ENCODE measurements at places on chromosomes 6 and 20. TPM values are rescaled to one million over a fixed set of nuclear protein-coding genes. Genes with fewer than 3 reads are reported as not detected.
A peak's percentile ranks its signal among the peaks of the same experiment; 100 is the strongest.

PIGT gene
- 66.3 TPM for total RNA-seq

DNA sequence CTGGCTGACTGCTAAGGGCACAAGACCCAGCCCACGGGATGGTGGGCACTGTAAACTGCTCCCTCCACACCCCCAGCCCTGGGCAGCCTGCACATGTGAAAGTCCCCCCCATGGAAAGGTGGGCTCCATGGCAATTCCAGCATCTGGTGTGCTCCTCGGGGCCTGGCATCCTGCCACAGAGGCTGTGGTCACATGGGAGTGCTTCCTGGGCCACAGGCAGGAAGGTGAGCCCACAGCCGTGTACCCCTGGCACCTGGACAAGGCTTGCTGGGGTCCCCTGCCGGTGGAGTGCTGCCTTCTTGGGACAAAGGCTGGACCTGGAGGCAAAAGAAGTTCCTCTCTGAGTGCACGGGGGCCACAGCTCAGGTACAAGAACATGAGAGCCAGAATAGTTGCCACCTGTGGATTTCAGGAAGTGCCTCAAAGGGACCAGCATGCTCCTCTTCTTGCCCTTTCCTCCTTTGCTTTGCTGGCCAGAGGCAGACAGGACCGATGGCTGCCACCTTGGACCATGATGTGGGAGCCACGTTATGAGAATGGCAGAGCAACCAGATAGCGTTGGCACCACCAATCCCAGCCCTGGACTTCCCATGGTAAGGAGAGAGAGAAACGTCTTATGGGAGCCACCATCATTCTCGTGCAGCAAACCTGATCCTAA lies 120.2 kb upstream of the MLN start:
- no peak overlapping the region for H3K4me3 ChIP-seq
- no peak overlapping the region for H3K27ac ChIP-seq
- no peaks in the 10 kb centered on the region for H3K36me3 ChIP-seq
- H3K27me3 ChIP-seq, result peaks cover 1% of the 10 kb centered on the region
- DNase-seq, result no peak

- H3K36me3 ChIP-seq, result no peaks in the 10 kb centered on the region
- peaks cover 14% of the 10 kb centered on the region for H3K27me3 ChIP-seq
- no peak for DNase-seq
- H3K27ac ChIP-seq, result no peak overlapping the region
- H3K4me3 ChIP-seq, result no peak overlapping the region
- no peaks in the 10 kb centered on the region for H3K4me1 ChIP-seq
Observed at GRCh38 chr20:37421988-37422387, 76.0 kb downstream of the SRC start.

DNA sequence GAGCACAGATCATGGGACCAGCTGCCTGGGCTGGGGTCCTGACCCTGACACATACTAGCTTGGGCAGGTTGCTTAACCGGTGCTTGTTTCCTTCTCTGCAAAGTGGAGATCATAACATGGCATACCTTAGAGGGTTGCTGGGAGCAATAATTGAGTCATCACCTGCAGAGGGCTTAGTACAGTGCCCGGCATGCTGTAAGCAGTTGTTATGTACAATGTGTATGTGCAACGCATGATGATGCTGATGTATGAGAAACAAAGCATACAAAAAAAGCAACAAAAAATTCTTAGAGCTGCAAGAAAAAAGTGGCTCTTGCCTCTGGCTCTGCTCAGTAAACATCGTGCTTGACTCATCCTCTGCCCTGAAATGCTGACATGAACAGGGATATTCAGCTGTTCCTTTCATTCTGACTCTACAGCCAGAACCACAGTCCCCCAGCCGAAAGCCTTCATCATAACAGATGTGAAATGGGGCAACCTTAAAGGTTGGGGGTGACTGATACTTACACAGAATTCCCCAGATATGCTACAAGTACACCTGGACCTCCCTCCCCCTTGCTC lies 91.7 kb downstream of the CLIC5 start:
- H3K4me3 ChIP-seq, result no peak overlapping the region
- H3K4me1 ChIP-seq, result peaks cover 43% of the 10 kb centered on the region
- peak; percentile 33 for DNase-seq
- no peaks in the 10 kb centered on the region for H3K27me3 ChIP-seq
- H3K27ac ChIP-seq, result peak overlapping the region; percentile 7
- H3K36me3 ChIP-seq, result no peaks in the 10 kb centered on the region

CTAGE9 gene
- total RNA-seq, result not detected

BMP5 gene
- total RNA-seq, result not detected

DNA sequence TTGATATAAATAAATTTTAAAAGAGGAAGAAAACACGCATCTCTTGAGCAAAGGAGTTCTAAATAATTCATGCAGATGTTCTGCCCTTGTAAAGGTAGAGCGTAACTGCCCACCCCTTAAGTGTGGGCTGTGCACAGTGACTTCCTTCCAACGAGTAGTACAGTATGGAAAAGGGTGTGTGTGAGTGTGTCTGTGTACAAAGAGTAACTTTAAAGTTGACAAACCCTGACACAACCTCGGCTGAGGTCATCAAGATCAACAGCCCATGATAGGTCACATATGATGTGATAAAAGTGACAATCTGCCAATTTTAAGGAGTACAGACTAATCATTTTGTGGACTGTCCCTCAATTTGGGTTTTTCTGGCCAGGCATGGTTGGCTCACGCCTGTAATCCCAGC lies 225.7 kb downstream of the ATXN1 start:
- H3K27ac ChIP-seq, result no peak overlapping the region
- H3K27me3 ChIP-seq, result no peaks in the 10 kb centered on the region
- H3K4me1 ChIP-seq, result peaks cover 4% of the 10 kb centered on the region
- no peak overlapping the region for H3K4me3 ChIP-seq
- DNase-seq, result no peak
- no peaks in the 10 kb centered on the region for H3K36me3 ChIP-seq

CDH26 gene
- 0.47 TPM for total RNA-seq

OR12D1 gene
- not detected for total RNA-seq

TRIM31 gene
- total RNA-seq, result not detected

POPDC3 gene
- not detected for total RNA-seq

DNA sequence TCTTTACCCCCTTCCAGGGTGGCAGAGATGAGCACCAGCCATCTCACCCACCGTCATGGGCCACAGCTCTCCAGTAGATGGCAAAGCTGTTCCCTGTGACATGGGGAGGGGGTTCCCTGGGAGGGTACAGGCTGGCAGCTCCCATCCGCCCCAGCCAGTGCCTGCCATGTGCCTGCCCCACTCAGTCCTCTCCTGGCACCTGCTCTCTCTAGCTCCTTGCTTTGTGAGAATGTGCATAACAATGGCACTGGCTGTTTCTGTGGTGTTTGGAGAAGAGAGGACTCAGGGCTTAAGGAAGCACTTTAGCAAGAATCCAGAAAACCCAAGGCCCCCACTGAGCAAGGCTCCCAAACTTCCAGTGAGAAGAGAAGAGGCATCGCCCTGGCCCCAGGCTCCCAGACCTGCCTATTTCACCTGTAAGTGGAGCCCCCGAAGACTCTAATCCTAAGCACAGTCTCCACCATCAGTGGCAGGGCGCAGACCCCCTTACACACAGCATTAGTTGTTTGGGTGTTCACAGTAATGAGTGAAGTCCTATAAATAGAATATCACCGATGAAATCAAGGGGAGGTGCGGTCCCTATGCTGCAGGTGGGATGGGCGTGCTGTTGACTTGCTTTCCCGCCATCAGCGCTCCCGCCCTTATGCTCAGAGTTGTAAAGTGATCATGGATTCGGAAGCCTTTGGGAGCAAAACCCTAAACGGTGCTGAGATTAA lies 110.2 kb downstream of the AGPAT4 start:
- DNase-seq, result no peak
- H3K4me1 ChIP-seq, result no peaks in the 10 kb centered on the region
- H3K4me3 ChIP-seq, result no peak overlapping the region
- peaks cover 3% of the 10 kb centered on the region for H3K36me3 ChIP-seq
- no peaks in the 10 kb centered on the region for H3K27me3 ChIP-seq

NKAIN2 gene
- total RNA-seq, result not detected

DNA sequence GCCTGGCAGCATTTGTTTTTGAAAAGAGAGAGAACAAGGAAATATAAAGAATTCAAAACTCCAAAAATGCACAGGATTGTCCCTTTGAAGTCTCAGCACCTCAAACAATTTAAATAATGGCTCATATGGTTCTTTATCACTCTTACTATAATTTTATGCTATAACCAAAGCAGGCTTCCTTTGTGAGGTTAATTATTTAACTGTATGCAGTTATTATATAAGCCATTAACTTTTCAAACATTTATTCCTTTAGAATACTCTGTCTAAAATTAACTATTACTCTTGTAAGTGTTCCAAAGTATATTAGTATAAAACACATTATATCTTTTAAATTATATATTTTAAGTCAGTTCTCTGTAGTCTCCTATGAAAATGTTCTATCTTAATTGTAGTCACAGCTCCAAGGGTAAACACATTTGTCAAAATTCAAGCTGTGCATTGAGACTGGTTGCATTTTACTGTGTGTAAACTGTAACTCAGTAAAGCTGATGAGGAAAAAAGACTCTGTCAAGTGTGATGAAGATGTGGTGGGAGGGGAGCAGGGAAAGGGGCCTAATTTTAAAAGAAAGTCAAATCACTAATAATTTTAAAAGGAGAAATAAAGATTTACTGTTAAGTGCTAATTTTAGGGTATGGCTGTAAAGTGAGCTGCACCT lies 20.0 kb upstream of the PLAGL1 start:
- H3K36me3 ChIP-seq, result no peaks in the 10 kb centered on the region
- H3K4me1 ChIP-seq, result no peaks in the 10 kb centered on the region
- no peak overlapping the region for H3K4me3 ChIP-seq
- H3K27me3 ChIP-seq, result peaks cover 17% of the 10 kb centered on the region
- no peak overlapping the region for H3K27ac ChIP-seq

DNA sequence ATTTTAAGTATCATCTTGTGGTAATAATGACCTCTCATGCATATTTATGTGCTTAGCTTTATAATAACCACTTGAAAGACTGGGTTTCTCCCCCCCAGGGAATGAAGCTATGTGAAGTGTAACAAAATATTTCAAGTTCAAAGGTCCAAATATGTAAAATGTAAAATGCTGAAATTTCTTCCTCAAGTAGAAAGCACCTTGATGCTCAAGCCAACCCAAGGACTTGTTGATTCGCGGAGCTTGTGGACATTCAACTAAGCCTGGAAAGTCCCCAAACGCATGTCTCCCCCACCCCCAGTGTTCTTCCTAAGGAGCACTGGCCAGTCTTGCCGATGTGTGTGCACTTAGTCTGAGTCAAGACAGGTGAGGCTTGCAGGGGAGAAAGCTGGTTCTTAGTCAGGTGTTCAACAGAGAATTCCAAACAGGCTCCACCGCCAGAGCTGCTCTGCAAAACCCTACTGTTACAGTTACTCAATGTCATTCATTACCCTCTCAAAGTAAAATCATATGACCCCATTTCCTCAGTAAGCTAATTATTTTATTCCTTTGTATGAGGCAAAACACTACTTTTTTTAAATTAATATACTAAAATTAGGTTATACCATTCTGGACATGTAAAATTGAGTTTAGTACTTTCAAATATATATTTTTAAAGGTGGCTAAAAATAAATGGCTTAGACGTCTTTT lies 46.9 kb upstream of the QKI start:
- H3K27me3 ChIP-seq, result peaks cover 5% of the 10 kb centered on the region
- no peak overlapping the region for H3K4me3 ChIP-seq
- H3K27ac ChIP-seq, result no peak overlapping the region
- peaks cover 4% of the 10 kb centered on the region for H3K4me1 ChIP-seq
- H3K36me3 ChIP-seq, result no peaks in the 10 kb centered on the region

GRCh38 chr20:44398335-44398734 lies 42.8 kb downstream of the HNF4A start:
- H3K4me1 ChIP-seq, result no peaks in the 10 kb centered on the region
- no peak overlapping the region for H3K27ac ChIP-seq
- no peak overlapping the region for H3K4me3 ChIP-seq
- H3K36me3 ChIP-seq, result no peaks in the 10 kb centered on the region
- DNase-seq, result no peak
- H3K27me3 ChIP-seq, result peaks cover 13% of the 10 kb centered on the region

TMEM14B gene
- total RNA-seq, result 83.6 TPM

DNA sequence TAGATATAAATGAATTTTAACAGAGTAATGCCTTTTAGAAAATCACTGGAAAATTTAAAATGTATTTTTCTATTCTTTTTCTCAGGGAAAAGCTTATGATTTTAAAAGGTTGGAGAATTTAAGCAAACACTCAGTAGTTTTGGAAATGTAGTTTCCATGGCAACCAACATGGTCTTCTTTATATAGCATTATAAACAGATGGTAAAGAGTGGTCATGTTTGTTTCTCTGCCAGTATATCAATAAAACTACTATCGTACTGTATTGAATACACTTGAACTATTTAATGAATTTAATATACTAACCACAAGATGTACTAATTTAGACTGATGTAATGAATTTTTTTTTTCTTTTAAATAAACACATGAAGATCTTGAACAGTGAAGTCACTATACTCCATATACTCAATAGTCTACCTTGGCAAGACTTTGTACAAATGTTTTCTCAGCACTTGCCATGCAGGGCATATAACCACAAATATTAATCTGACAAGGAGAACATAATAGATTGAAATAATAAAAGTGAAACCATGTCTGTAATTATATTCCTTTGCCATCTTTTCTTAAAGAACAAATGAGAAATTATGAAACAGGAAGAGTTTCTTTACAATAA lies 105.5 kb downstream of the PDSS2 start:
- H3K27ac ChIP-seq, result no peak overlapping the region
- H3K4me1 ChIP-seq, result no peaks in the 10 kb centered on the region
- DNase-seq, result no peak
- H3K27me3 ChIP-seq, result no peaks in the 10 kb centered on the region
- H3K36me3 ChIP-seq, result no peaks in the 10 kb centered on the region

- no peak overlapping the region for H3K4me3 ChIP-seq
- no peak overlapping the region for H3K27ac ChIP-seq
- H3K36me3 ChIP-seq, result no peaks in the 10 kb centered on the region
- H3K4me1 ChIP-seq, result peaks cover 2% of the 10 kb centered on the region
- no peaks in the 10 kb centered on the region for H3K27me3 ChIP-seq
Observed at GRCh38 chr6:16060039-16060438, 68.8 kb upstream of the MYLIP start.

SUN5 gene
- not detected for total RNA-seq

GRCh38 chr6:5513408-5513807 lies 252.1 kb downstream of the FARS2 start:
- no peak for DNase-seq
- peaks cover 3% of the 10 kb centered on the region for H3K36me3 ChIP-seq
- no peak overlapping the region for H3K27ac ChIP-seq
- H3K4me1 ChIP-seq, result peaks cover 15% of the 10 kb centered on the region

GRCh38 chr6:30656513-30656912 lies 9.6 kb downstream of the C6orf136 start:
- H3K4me1 ChIP-seq, result peaks cover 2% of the 10 kb centered on the region
- H3K27ac ChIP-seq, result no peak overlapping the region
- DNase-seq, result no peak
- H3K4me3 ChIP-seq, result no peak overlapping the region
- H3K27me3 ChIP-seq, result no peaks in the 10 kb centered on the region
